CD4-positive, alpha-beta T cell treated with Interleukin-15 for 4 hours (primary cell): ENCODE measurements at places on chromosomes 7 and 10.
A peak's percentile ranks its signal among the peaks of the same experiment; 100 is the strongest.

DNA sequence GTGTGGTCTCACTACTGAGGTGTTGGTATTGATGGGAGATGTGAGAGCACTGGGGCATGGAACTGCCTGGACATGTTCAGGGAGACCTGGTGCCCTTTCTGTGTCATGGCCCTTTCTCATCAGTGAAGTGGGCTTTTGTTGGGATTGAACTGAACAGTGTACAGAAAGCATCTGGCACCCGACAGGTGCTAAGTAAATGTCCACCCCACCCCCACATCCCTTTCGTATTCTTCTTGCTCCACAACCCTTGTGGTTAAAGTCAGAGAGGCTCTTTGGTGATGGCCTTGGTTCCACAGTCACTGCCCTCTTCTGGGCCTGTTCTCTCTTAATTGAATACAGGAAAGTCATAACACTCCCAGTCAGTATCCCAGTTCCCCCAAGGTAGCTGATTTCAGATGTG, 5.4 kb downstream of the NOM1 start:
- DNase-seq, result no peak

DNA sequence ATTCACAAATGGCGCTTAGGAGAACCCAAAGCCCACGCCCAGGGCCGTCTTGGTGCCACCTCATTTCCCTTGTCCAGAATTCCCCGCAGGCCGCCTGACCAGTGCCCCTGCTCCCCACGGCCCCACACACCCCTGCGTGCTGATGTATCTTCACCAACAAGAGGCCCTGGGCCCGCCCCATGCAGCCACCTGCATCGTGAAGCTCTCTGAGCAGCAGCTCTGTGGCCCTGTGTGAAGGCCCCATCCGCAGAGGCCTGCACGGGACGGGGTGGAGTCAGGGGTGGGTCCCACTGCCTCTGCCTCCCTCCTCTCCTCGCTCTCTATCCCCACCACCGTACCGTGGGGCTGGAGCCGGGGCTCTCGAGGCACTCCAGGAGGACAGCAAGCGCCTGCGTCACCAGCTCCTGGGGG, 14.7 kb downstream of the BRAT1 start:
- no peak for DNase-seq

DNA sequence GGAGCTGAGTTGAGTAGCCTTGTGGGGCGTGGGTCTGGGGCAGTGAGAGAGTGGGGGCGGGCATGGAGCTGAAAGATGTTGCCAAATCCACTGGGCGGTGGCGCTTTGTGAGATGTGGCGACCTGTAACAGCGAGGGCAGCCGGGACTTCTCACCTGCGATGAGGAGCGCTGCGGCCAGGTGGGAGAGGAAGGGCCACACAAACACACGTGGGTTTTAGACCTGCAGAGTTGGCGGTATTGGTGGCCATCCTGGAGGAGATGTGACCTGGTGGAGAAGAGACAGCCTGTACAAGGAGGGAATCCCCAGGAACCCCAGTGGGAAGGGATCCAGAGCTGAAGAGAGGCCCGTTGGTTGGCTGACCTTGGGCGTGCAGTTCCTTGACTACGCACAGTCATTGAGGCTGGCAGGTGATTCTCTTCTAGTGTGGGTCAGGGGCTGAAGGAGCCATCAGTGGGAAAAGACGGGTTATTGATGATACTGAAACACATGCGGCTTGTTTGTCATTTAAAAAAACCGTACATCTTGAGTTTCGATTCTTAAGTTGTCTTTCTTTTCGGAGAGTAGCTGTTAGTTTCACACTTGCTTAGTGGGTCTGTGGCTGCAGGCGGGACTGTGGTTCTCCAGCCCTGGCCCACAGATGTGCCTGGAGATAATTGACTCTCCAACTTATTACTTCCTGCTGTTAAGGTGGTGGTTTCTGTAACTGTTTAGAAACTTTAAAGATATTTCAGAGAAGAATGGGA, 2.4 kb downstream of the CHST12 start:
- peak; percentile 59 for DNase-seq

GRCh38 chr10:17166699-17167098, 34.8 kb downstream of the TRDMT1 start:
- no peak for DNase-seq

DNA sequence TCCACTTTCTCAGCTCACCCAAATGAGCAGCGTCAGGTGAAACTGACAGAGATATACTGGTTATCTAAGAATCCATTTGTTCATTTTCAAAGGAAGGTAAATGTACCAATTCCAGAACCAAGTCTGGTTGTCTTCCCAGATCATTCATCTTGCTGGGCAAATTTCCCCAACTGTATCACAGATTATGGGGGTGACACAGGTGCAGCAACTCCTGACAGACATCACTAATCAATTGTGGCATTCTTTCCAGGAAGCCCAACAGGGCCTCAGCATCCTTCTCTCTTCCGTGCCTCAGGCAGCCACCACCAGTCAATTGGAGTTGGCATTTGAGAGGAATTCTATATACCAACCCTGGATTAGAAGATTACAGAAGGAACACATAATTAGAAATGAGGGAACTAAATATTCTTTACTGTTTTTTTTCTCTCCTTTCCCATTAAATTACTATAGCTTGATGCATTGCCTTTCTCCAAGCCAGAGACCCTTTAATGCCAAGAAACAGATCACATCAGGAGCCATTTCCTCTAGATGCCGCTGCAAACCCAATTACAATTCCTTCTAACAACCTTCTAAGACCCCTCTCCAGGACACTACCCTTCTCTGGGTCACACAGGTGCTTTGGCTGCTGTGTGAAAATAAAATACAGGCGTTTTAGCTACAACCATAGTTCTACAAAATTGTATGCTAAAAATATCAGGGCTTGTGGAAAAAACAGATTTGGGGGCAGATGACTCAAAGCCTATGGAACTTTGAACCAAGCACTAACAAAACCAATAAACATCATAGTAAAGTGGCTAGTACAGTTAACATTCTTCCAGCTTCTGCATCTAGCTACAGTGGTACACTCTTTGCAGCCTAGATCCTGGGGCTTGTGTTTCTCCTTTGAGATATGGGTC, 291.6 kb downstream of the RNLS start:
- no peak for DNase-seq

GRCh38 chr7:74443543-74444247, 10.0 kb upstream of the GTF2IRD1 start:
- DNase-seq, result no peak

- DNase-seq, result no peak
Observed at GRCh38 chr10:132517951-132518521, 19.6 kb upstream of the INPP5A start.

GRCh38 chr10:3065622-3066021, 1.7 kb upstream of the PFKP start:
- no peak for DNase-seq
